ENCODE measurements at places on chromosomes 2 and 18. TPM values are rescaled to one million over a fixed set of nuclear protein-coding genes. Genes with fewer than 3 reads are reported as not detected.

The EGR4 gene
- total RNA-seq: not detected

The HS6ST1 gene
- total RNA-seq: 26.9 TPM

The LOXL3 gene
- 9.5 TPM for total RNA-seq

The DSEL gene
- total RNA-seq: 55.2 TPM

The EML6 gene
- 1.6 TPM for total RNA-seq

GRCh38 chr2:42998721-42999120 lies 206.3 kb upstream of the HAAO start:
- no peaks in the 10 kb centered on the region for H3K36me3 ChIP-seq
- no peak overlapping the region for H3K27ac ChIP-seq
- no peaks in the 10 kb centered on the region for H3K4me1 ChIP-seq
- no peak overlapping the region for H3K4me3 ChIP-seq

Data from uterus (tissue), 4 donors.